Activated CD4-positive, CD25-positive, alpha-beta regulatory T cell treated with anti-CD3 and anti-CD28 coated beads, Interleukin-2, amount 50 U/mL, for 16 hours (primary cell): ENCODE measurements at places on chromosomes 5 and 9.

- DNase-seq = no peak
These were observed 31.7 kb downstream of the SLC35A4 start for GRCh38 chr5:140596321-140596741.

GRCh38 chr5:31049936-31050704 is 143.4 kb upstream of the CDH6 start:
- no peak for DNase-seq

GRCh38 chr9:77014597-77015263 is 4.7 kb upstream of the FOXB2 start:
- no peak for DNase-seq

DNA sequence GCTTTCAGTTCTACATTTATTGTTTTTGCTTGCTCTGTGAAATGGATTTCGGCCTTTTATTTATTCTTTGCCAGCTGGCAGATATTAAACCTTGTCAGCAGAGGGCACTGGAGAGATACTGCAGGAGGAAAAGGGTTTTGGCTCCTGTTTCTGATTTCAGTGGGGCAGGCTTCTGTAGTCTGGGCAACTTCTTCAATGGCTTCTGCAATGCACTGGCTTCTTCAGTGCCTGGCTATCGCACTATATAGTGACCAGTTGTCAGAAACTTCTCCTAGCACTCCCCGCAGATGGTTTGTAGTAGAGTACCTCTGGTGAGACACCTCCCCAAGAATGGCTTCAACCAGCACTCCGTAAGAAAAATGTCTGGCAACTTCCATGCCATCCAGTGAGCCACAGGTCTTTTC is 3.2 kb upstream of the NFX1 start:
- DNase-seq = no peak

- DNase-seq = no peak
These were observed 2.3 kb upstream of the ST8SIA4 start for GRCh38 chr5:100905259-100905914.

DNA sequence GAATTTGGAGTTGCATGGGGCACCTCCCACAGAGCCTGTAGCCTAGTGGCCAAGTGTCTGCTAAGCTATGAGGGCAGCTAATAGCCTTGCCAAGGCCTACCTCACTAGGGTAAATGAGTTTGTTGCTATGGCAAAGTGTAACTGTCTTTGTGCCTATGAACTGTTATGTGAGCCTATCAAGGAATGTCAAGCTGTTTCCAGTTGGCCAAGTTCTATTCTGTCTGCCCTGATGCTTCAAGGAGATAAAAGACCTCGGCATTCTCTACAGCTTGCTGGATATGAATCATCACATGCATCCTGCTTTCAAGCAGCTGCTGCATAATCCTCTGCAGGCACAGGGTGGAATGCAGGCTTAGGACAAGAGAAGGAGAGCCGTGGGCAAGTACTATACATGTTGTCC is 69.8 kb upstream of the CCDC112 start:
- no peak for DNase-seq

DNA sequence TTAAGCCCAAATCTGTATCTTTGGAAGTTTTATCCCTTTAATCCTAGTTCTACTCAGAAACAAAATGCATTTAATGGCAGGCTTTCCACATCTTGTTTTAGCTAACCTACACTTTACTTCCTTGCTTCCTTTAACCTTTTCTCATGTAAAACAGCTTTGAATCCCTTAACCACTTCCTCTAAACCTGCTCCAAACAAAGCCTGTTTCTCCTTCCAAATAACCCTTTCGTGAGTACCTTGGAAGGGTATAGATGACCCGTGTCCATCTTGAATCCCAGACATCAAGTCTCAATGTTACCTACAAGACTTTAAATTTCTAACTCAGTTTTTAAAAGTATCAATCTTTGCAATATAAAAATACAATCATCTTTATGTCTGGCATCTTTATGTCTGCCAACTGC is 78.4 kb downstream of the DROSHA start:
- no peak for DNase-seq

GRCh38 chr9:72950875-72951442 is 1.9 kb downstream of the ALDH1A1 start:
- DNase-seq = no peak

DNA sequence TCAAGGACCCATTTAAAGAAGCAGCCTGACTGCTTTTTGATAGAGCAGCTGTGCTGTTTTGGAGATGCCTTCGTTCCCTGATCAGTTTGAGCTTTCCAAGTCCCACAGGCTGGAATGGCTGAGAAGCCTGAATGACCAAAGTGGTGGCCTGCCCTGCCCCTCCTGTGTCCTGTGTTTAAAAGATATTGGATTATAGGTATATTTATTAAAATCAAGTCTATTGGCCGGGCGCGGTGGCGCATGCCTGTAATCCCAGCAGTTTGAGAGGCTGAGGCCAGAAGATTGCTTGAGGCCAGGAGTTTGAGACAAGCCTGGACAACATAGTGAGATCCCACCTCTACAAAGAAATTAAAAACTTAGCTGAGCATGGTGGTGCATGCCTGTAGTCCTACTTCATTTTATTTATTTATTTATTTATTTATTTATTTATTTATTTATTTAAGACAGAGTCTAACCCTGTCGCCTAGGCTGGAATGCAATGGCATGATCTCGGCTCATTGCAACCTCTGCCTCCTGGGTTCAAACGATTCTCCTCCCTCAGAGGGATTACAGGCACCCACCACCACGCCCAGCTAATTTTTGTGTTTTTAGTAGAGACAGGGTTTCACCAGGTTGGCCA is 87.7 kb downstream of the CACNA1B start:
- DNase-seq = no peak

GRCh38 chr5:102865510-102866236 is 110.6 kb downstream of the PAM start:
- no peak for DNase-seq

GRCh38 chr5:143569213-143569701 is 165.8 kb upstream of the NR3C1 start:
- no peak for DNase-seq

GRCh38 chr9:127392976-127393375 is 4.0 kb upstream of the SLC2A8 start:
- no peak for DNase-seq

DNA sequence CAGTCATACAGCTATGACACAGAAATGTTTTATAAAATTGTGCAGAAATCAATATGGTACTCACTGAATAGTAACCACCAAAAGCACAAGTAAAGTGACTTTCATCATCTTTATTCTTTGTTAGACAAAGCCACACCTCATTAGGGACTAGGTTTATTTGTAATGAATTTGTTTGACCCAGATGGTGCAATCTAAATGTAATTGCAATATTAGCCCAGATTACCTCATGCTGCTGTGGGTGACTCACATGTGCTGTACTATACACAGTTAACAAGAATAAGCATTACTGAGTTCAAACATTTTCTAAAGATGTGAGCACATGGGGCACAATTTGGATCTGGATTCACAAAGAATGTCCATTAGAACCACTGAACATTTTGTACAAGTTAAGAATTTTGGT is 759.3 kb upstream of the TYRP1 start:
- DNase-seq = no peak

GRCh38 chr5:59218424-59219045 is 635.7 kb downstream of the RAB3C start:
- DNase-seq = no peak

DNA sequence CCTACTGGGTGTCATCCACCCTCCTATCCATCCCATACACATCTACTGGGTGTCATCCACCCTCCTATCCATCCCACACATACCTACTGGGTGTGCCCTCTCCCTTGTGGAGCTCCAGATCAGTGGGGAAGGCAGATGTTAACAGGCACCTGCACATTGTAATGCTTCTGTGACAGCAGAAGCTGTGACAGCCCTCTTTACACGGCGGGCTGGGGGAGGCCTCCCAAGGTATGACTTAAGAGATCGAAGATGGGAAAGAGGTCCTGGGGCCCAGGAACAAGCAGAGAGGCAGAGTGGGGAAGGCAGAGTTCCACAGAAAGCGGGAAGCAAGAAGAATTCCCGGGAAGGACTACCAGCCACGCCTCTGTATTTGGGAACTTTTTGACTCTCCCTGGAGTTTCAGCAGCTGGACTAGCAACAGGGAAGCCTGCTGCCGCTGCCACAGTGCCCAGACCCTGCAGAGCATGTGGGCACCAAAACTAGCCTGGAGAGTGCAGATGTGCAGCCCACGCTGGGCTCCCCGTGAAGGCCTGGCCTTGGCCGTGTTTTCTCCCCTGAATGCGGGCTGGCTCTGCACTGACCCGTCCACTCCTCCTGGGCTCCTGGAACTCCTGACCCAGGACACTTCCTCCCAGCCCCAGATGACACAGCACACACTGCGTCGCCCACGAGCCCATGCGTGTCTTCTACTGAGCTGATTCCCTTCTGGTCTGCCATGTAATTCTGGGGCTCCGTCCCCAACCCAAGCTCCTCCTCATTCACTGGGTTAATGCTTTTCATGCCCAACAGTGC is 9.3 kb downstream of the TOR1A start:
- DNase-seq = no peak
